ENCODE measurements at places on chromosomes 5 and 9. TPM values are rescaled to one million over a fixed set of nuclear protein-coding genes. Genes with fewer than 3 reads are reported as not detected.

- no peaks in the 10 kb centered on the region for H3K36me3 ChIP-seq
- H3K27me3 ChIP-seq = no peaks in the 10 kb centered on the region
- H3K27ac ChIP-seq = no peak overlapping the region
- DNase-seq = no peak
- H3K4me3 ChIP-seq = no peak overlapping the region
Observed at GRCh38 chr5:16952968-16953671, 17.0 kb upstream of the MYO10 start.

DNA sequence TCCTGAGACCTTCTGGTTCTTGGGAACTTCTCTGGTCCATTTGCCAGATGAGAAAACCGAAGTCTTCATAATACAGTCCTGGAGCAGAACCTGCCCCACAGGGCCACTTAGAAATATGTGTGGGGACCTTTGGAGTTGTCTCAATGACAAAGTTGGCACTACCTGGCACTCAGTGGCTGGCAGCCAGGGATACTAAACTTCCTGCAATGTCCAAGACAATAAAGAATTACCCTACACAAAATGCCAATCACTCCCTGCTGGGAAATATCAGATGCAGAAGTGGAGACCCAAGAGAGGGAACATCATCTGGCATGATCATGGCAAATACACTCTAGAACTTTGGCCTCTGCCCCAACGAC, 29.6 kb downstream of the ADRB2 start:
- H3K27ac ChIP-seq = no peak overlapping the region
- H3K36me3 ChIP-seq = no peaks in the 10 kb centered on the region
- no peaks in the 10 kb centered on the region for H3K27me3 ChIP-seq
- no peaks in the 10 kb centered on the region for H3K4me1 ChIP-seq
- no peak overlapping the region for H3K4me3 ChIP-seq

DNA sequence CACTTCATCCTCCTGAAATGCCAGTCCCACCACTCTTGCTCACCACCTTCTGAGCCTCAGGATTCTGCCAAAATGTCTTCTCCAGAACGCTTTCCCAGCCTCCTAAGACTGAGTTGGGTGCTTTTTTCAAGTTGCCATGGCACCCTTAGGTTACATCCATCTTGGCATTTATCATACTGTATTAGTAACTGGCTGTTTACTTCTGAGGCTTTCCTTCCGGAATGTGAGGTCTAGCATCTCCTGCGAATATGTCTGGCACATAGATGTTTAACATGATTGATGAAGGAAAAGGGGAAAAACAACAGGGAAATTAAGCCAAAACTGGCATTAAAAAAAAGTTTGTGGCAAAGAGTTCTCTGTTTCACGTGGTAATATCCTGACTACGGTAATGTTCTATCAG, 24.9 kb downstream of the RNF130 start:
- DNase-seq = peak; percentile 70
- H3K4me1 ChIP-seq = no peaks in the 10 kb centered on the region
- no peak overlapping the region for H3K4me3 ChIP-seq
- H3K27ac ChIP-seq = no peak overlapping the region

- H3K27me3 ChIP-seq = no peaks in the 10 kb centered on the region
- DNase-seq = peak; percentile 88
- peaks cover 41% of the 10 kb centered on the region for H3K4me1 ChIP-seq
- peaks cover 15% of the 10 kb centered on the region for H3K36me3 ChIP-seq
- no peak overlapping the region for H3K4me3 ChIP-seq
Observed at GRCh38 chr5:149205625-149206523, 64.6 kb downstream of the ABLIM3 start.

DNA sequence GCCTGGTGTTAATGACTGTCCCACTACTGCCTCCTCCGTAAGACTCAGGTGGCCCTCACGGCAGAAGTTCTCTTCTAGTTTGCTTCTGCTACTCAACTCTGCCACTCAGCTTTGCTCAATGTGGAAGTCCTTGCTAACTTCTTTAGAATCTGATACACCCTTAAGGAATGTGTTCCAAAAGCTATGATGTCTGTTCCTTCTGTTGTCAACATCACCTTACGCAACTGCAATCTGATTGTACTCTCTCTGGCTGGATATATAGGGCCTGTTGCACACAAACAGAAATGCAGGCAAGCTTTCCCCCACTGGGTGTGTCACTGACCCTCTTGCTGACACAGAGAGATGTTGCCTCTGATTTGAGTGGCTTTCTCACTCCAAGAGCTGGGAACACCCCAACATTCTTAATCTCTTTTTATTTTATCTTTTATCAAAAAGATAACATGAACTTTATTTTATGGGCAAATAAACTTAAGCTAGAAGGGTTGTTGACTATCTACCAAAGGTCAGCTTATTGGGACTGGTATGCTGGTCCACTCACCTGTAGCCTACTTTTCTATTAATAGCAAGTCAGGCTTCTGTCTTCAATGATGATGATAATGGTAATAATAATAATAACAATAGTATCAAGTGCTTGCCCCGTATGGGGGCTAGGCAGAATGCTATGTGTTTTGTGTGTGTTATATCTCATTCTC, 25.2 kb downstream of the TMEM252 start:
- no peaks in the 10 kb centered on the region for H3K27me3 ChIP-seq
- no peak overlapping the region for H3K27ac ChIP-seq
- no peak for DNase-seq
- no peaks in the 10 kb centered on the region for H3K4me1 ChIP-seq
- no peaks in the 10 kb centered on the region for H3K36me3 ChIP-seq
- no peak overlapping the region for H3K4me3 ChIP-seq

- H3K27ac ChIP-seq = no peak overlapping the region
- no peaks in the 10 kb centered on the region for H3K27me3 ChIP-seq
- no peaks in the 10 kb centered on the region for H3K36me3 ChIP-seq
- H3K4me1 ChIP-seq = peaks cover 24% of the 10 kb centered on the region
- H3K4me3 ChIP-seq = no peak overlapping the region
Observed at GRCh38 chr9:16243798-16244197, 626.7 kb downstream of the BNC2 start.

- H3K27ac ChIP-seq = no peak overlapping the region
- peaks cover 4% of the 10 kb centered on the region for H3K27me3 ChIP-seq
- DNase-seq = no peak
- no peak overlapping the region for H3K4me3 ChIP-seq
- H3K36me3 ChIP-seq = no peaks in the 10 kb centered on the region
Observed at GRCh38 chr9:84821431-84821830, 151.9 kb downstream of the NTRK2 start.

DNA sequence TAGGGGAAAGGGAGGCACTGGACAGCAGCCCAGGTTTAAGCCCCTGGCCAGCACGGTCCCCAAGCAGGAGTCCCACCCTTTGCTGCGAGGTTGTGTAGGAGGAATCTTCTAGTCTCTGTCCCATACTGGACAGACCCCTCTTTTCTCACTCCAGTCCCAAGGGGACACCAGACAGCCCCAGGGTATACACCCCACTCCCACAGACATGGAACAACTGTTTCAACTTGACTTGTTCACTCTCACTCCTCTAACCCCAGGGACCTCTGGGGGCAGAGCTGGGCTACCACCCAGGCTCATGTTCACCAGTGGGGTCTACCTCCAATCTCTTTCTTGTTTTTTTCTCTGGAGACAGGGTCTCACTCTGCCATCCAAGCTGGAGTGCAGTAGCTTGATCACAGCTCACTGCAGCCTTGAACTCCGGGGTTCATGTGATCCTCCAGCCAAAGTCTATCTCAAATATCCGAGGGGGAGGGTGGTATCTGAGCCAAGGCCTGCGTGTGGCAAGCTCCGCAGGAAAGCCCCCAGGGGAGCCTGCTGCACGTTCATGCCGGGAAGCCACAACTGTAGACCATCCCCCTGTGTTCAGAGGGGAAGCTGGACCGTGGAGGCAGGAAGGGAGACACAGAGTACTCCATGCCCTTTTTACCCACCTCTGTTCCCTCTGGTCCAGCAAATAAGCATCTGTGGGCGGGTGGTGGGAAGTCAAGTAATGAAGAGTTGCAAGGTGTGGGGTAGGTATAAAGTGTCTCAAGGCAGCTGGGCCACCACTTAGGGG, 1.8 kb downstream of the PTGES2 start:
- no peak overlapping the region for H3K27ac ChIP-seq
- H3K27me3 ChIP-seq = no peaks in the 10 kb centered on the region
- H3K36me3 ChIP-seq = peaks cover 3% of the 10 kb centered on the region
- DNase-seq = no peak
- H3K4me3 ChIP-seq = peak overlapping the region; percentile 24

DNA sequence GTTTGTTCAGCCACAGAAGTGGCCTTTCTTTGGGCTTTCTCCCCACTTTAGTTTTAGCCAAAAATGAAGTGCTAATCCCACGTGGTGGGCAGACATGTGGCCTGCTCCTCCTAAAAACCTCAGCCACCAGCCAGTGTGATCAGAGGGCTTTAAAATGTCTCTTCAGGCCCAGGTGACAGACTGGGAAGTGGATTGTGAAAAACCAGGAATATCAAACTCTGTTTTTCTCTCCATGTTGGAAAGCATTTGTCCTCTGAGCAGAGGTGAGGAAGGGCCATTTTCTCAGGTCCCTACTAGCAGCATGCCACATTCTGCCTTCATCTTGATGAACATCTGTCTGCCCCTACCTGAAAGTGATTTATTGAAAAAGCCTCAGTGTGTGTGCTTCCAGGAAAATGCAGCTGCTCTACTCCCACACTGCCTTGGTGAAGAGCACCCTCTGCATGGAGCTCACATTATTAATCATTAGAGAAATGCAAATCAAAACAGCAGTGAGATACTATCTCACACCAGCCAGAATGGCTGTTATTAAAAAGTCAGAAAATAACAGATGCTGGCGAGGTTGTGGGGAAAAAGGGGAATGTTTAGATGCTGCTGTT, 181.2 kb upstream of the DMAC1 start:
- H3K36me3 ChIP-seq = no peaks in the 10 kb centered on the region
- DNase-seq = no peak
- H3K4me3 ChIP-seq = no peak overlapping the region
- peaks cover 4% of the 10 kb centered on the region for H3K4me1 ChIP-seq
- H3K27me3 ChIP-seq = no peaks in the 10 kb centered on the region
- no peak overlapping the region for H3K27ac ChIP-seq

DNA sequence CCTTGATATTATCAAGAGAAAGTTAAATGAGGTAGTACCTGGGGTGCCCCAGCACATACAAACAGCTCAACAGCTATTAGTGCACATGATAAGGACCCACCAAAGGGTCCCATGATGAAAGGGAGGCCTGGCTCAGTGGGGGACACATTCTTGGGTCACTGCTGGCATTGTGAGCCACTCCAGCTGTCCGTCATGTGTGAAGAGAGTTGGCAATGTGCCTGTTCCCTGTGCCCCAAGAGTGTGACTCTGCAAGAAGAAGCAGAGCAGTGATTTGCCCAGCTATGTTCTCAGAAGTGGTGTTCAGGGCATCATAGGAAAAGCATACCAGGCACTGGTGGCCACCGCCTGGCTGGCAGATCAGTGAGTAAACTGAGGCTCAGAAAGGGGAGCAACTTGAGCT, 37.1 kb upstream of the TDRD7 start:
- H3K4me3 ChIP-seq = no peak overlapping the region
- H3K27me3 ChIP-seq = no peaks in the 10 kb centered on the region
- H3K36me3 ChIP-seq = no peaks in the 10 kb centered on the region

- DNase-seq = peak; percentile 12
- H3K4me3 ChIP-seq = no peak overlapping the region
- no peaks in the 10 kb centered on the region for H3K27me3 ChIP-seq
- no peak overlapping the region for H3K27ac ChIP-seq
- H3K36me3 ChIP-seq = peaks cover 5% of the 10 kb centered on the region
- no peaks in the 10 kb centered on the region for H3K4me1 ChIP-seq
Observed at GRCh38 chr5:132334812-132335211, 34.7 kb upstream of the SLC22A5 start.

- no peaks in the 10 kb centered on the region for H3K27me3 ChIP-seq
- H3K4me3 ChIP-seq = no peak overlapping the region
- no peaks in the 10 kb centered on the region for H3K4me1 ChIP-seq
- DNase-seq = no peak
- H3K27ac ChIP-seq = no peak overlapping the region
Observed at GRCh38 chr5:146103594-146103993, 1.8 kb downstream of the PLAC8L1 start.

GRCh38 chr5:136482206-136482605, 116.9 kb upstream of the TRPC7 start:
- no peaks in the 10 kb centered on the region for H3K27me3 ChIP-seq
- H3K27ac ChIP-seq = no peak overlapping the region
- no peak for DNase-seq
- H3K36me3 ChIP-seq = no peaks in the 10 kb centered on the region

GRCh38 chr5:56772767-56773166, 42.6 kb upstream of the MAP3K1 start:
- H3K36me3 ChIP-seq = no peaks in the 10 kb centered on the region
- H3K4me3 ChIP-seq = no peak overlapping the region
- H3K27me3 ChIP-seq = no peaks in the 10 kb centered on the region
- no peak for DNase-seq

DNA sequence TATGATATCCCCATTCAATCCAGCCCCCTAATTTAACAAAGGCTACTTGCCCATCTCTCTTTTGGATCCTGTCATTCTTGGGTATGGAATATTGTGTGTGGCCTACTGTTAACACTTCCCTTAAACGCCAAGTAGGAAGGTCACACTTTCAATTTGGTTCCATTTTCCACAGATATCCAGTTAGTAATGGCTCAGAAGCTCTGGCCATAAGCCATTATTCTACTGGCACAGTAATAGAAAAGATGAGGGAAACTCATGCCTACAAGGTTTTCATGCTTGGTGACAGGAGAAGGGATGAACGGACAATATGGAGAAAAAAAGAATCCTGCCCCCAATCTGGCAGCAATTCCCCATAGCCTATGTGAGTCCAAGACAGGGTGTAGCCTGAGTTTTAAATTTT, 227.6 kb downstream of the CRB2 start:
- no peak overlapping the region for H3K27ac ChIP-seq
- DNase-seq = no peak

DNA sequence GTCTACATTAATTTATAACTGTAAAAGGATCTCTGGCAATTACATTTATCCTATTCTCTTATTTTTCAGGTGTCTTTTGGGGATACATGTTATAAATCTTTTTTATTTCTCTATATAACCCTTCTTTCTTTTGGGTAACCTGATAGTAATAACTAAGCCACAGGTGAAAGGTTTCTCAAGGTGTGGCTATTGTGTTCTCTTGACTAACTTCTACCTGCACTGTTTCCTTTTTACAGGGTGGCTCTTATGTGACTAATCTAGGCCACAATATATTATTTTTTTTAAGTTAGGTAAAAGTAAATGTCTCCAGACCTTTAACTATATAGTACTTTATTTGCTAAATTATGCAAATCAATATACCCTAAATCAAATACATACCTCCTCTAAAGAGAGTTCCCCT, 193.2 kb downstream of the EFNA5 start:
- no peak overlapping the region for H3K27ac ChIP-seq
- H3K4me1 ChIP-seq = no peaks in the 10 kb centered on the region
- no peaks in the 10 kb centered on the region for H3K27me3 ChIP-seq
- DNase-seq = no peak
- H3K36me3 ChIP-seq = no peaks in the 10 kb centered on the region

- no peak overlapping the region for H3K4me3 ChIP-seq
- no peak for DNase-seq
- peaks cover 4% of the 10 kb centered on the region for H3K4me1 ChIP-seq
- no peak overlapping the region for H3K27ac ChIP-seq
- no peaks in the 10 kb centered on the region for H3K27me3 ChIP-seq
Observed at GRCh38 chr5:110371725-110372041, 354.8 kb downstream of the TMEM232 start.

- no peaks in the 10 kb centered on the region for H3K27me3 ChIP-seq
- no peak overlapping the region for H3K27ac ChIP-seq
- H3K4me3 ChIP-seq = no peak overlapping the region
- H3K36me3 ChIP-seq = peaks cover 9% of the 10 kb centered on the region
Observed at GRCh38 chr9:137262909-137263285, 7.8 kb downstream of the NELFB start.

- H3K36me3 ChIP-seq = no peaks in the 10 kb centered on the region
- no peaks in the 10 kb centered on the region for H3K27me3 ChIP-seq
- no peaks in the 10 kb centered on the region for H3K4me1 ChIP-seq
- H3K27ac ChIP-seq = no peak overlapping the region
Observed at GRCh38 chr9:91234523-91234922, 127.2 kb downstream of the AUH start.

The LCN2 gene
- total RNA-seq = not detected

The GPRIN1 gene
- total RNA-seq = 8.2 TPM

The PCDHA1 gene
- not detected for total RNA-seq
